ENCODE measurements at places on chromosomes 16 and 17.

DNA sequence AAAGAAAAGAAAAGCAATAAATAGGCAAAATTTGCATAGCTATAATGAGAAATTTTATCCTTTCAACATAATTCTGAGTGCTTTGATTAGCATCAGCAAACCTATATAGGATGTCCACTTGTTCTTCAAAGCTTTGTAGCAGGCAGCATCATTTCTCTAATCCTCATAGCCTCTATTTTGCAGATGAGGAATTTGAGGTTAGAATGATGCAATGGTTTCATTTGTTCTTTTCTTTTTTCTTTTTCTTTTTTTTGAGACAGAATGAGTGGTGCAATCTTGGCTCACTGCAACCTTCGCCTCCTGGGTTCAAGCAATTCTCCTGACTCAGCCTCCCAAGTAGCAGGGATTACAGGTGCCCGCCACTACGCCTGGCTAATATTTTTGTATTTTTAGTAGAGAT, 594.4 kb downstream of the TOX3 start:
- no peak for DNase-seq

DNA sequence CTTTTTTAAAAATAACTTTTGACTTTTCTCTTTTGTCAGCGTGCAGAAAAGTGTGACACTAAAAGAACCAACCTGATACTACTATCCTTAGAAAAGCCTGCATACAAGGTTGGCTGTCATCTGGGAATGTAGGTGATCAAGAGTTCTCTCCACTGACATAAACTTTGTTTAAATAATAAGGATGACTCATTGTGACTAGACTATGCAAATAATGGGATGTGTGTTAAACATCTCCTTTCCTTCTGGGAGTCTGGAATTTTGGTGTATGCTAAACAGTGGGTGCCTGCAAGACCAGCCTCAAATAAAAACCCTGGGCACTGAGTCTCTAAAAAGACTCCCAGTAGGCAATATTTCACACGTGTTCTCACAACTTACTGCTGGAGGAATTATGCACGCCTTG, 373.4 kb downstream of the CNTNAP4 start:
- DNase-seq, result no peak

GRCh38 chr17:27849474-27850185, 43.5 kb downstream of the LYRM9 start:
- no peak for DNase-seq

- no peak for DNase-seq
Observed at GRCh38 chr17:73282629-73283028, 20.9 kb upstream of the CPSF4L start.

DNA sequence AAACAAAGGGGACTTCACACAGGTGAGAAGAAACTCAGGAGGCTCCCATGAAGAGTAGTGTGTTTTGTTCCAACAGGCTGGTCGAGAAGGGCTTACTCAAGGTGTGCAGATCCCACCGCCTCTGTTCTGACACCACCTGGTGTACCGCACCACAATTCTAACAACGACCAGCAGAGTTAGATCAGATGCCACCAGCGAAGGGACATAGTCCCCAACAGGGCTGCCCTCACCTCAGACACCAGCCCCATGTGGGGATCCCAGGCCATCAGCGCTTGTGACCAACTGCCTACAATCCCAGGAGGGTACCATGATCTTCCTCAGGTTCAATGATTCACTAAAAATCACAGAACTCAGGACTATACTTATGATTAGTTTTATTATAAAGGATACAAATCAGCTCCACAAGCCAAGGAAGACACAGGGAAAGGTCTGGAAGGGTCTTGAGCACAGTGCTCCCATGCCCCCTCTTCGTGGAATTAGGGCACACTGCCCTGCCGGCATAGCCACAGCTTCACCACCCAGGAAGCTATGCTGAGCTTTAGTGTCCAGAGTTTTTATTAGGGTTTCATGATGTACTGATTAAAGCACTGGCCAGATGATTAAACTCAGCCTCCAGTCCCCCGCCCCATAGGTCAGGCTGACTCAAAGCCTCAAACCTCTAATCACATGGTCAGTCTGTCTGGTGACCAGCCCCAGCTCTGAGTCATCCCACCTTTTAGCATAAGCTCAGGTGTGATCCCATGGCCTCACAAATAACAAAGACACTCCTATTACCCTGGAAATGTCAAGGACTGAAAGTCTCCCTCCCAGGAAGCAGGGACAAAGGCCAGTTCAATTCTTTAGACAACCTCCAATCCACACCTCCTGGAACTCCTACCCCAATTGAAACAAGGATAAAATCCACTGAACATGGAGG, 26.0 kb downstream of the TRIM25 start:
- no peak for DNase-seq

DNA sequence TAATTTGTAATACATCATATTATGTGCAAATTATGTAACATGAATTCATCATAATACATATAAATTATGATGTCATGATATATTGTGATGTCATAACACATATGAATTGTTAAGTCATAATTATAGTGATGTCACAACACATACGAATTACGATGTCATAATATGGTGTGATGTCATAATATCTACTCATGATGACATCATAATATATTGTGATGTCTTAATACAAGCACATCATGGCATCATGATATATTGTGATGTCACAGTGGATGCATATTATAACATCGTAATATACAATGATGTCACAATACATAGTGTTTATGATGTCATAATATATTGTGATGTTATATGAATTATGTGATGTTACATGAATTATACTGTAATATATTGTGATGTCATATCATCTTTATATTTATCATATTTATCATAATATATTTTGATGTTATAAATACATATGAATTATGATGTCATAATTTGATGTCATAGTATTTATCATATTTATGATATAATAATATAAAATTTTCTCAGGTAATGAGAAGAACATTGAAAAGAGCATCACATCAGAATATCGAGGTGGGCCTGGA, 1793.0 kb downstream of the TP53TG3F start:
- no peak for DNase-seq

- DNase-seq, result no peak
Observed at GRCh38 chr16:65392806-65393565, 271.1 kb upstream of the CDH11 start.

- no peak for DNase-seq
Observed at GRCh38 chr17:81234940-81235821, 3.7 kb downstream of the TEPSIN start.

DNA sequence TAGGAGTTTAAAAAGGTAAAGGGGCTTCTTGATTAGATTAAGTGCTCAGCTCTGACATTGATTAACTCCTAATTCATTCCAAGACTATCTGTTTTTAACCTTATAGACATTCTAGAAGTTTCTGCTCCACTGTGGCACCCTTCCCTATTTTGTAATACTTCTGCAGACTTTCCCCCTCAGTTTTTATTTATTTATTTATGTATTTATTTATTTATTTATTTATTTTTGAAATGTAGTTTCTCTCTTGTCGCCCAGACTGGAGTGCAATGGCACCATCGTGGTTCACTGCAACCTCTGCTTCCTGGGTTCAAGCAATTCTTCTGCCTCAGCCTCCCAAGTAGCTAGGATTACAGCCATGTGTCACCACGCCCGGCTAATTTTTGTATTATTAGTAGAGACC, 185.8 kb downstream of the PHKB start:
- no peak for DNase-seq

DNA sequence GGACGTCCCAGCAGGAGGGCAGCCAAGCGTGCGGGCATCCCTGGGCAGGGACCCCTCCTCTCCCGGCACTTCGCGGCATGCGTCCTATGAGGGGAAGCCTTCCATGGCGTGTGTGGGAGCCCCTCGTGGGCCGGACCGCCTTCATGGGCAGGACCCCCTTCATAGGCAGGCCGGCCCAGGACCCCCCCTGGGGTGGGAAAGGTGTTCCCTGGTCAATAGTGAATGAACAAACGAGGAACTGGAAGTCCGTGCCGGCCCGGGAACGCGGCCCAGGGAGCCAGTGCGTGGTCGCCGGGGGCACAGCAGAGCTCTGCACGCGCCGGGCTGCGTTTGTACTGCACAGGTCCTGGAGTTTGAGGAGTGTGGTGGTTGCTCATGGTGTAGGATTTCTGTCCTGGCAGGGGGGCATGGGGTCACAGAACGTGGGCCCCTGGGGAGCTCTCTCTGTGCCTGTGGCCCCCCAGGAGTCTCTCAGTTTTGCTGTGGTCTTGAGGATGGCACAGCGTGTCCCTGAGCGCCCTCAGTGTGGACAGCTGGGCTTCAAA, 13.9 kb downstream of the BAIAP2 start:
- no peak for DNase-seq

GRCh38 chr16:20265019-20265418, 62.3 kb downstream of the GP2 start:
- no peak for DNase-seq

DNA sequence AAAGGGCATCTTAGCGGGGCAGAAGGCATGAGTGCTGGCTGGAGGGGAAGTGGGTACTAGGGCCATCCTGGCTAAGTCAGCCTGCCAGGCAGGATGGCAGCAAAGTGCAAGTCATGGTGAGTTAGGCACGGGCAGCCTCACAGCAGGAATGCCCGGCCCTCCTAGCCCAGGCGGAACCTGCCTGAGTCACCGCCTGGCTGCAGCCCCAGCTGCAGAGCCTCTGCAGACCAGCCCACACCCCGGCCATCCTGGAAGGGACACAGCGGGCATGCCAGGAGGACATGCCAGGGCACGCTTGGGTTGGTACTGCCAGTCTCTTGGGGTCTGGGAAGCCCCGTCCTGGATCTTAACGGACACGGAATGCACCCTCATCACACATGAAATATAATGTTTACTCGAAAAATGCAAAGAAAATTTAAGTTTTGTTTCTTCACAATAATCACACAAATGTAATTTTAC, 5.0 kb upstream of the ALDH3A1 start:
- DNase-seq, result peak; percentile 68

DNA sequence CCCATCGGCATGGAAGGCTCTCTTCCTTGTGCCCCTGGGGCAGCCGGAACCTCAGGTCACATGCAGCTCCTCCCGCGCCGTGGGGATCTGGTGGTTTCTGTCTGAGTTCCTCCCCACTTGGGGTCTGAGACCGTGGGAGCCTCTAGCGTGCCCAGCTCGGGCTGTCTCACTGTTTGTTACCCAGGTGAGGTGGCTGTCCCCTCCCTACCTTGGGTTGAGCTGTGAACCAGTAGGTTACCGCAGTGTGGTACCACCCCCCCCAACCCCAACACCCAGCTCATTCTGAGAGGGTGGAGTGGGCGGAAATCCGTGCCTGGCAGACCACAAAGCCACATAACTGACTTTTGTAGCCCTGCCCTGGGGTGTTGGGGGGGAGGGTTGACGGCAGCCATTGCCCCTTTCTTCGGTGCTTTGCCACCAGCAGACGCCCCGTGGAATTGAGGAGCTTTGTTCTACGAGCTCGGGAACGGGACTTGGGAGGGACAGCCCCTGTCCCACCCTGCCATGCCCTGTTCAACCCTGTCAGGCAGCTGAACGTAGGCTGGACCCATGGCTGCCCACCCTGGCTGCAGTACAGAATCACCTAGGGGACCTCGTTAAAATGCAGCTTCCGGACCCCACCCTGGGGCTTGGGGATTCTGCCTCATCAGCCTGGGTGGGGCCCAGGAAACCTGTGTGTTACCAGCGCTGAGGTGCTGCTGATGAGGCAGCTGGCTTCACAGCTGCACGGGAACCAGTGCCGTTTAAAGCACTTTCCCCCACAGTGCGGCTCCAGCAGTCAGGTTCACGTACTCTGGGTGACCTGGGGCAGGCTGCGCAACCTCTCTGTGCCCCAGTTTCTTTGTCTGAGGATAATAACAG, 18.5 kb downstream of the RAP1GAP2 start:
- DNase-seq, result no peak

GRCh38 chr17:3744014-3744413, 20.3 kb downstream of the HASPIN start:
- DNase-seq, result no peak

DNA sequence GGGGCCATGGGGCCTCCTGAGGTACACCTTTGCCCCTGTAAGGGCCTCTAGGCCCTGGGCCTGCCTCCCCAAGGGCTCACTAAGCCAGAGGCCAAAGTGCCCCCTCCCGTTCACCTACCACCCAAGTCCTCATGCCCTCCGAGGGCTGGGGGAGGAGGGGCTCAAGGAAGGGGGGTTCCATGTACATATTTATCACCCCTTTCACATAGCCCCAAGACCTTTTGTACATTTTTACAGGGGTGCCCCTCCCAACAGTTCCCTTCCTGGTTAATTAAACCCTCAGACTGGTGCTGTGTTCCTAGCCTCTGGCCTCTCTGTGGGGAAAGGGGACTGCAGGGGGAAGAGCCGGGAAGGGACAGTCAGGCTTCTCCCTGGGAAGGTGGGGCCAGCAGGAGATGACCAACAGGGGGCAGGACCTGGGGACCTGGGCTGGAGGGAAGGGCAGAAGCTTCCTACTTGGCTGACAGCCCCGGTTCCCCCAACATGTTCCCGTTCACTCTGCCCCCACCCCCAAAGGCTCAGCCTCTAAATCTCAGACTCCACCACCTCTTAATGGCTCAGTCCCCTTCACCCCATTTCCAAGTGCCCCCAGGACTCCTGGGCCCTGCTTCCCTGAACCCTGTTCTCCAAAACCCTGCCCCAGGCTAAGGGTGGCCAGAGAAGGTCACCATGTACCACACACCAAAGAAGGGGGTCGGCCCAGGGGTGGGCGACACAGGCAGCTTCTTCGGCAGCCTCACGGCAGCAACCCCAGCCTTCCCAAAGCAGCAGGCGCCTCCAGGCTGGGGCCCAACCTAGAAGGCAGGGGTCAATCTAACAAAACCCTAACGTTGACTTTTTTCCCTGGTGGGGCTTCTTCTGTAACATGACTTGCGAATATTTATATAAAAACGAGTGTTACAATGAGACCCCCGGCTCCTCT, 11.9 kb downstream of the FBRS start:
- DNase-seq, result no peak

- no peak for DNase-seq
Observed at GRCh38 chr17:40950176-40950575, 12.7 kb upstream of the KRT23 start.

DNA sequence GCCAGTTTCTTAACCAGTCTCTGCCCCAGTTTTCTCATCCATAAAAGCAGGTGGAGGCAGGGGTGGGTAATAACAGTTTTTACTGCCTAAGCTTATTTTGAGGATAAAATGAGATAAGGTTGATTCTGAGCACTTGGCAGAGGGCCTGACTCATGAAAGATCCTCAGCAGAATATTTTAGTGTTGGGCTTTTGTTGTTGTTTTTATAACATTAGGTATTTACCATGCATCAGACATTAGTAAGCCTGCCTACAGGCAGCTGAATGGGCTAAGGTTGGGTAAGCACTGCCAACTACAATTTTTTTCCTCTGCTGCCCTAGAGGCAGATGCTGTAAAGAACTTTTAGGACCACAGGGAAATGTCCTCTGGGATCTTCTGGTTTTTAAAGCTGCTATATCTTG, 43.1 kb downstream of the SCNN1G start:
- no peak for DNase-seq

- no peak for DNase-seq
Observed at GRCh38 chr16:4544473-4544872, 5.9 kb upstream of the CDIP1 start.

DNA sequence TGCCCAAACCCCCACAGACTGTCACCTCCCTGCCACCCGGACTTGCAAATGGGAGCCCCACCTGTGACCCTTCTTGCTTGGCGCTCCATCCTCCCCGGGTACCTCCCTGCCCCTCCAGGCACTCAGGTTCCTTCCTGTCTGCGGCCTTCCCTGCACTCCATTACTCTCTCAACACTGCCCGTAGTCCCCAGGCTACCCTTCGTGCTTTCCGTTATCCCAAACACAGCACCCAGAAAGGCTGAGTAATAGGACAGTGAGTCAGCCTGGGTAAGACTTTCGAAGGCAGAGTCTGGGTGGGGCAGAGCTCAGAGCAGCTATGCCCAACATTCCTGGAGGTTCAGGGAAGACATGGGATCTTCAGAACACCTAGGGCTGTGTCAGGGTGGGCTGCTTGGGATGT, 16.6 kb upstream of the C16orf74 start:
- DNase-seq, result peak; percentile 78

- no peak for DNase-seq
Observed at GRCh38 chr17:17624741-17625140, 33.2 kb upstream of the PEMT start.

Data from HS-27A (cell line).